Stimulated activated CD4-positive, alpha-beta T cell treated with anti-CD3 and anti-CD28 coated beads, Interleukin-4, amount 100 ng/mL, for 1 hour (primary cell): ENCODE measurements at places on chromosomes 7 and 10.

DNA sequence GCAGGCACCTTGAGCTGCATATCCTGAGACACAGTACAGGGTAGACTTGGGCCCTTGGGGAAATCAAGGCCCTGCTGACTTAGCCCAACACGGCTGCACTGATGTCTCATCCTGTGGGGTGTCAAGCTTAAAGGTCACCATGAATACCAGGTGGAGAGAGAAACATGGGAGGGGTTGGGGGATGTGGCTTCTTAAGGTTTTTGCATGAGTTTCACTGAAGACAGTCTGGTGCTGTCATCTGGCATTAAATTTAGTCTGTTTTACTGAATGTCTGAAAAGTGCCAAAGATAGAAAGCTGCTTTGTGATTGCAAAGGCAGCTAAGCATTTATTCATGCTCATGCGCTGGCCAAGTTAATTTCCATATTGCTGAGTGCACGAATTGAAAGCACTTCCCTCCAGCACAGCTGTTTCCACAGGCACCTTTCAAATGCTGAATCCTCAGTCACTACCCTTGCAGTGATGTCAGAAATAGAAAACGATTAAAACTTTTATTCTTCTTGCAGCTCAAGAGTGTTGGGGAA, 102.1 kb downstream of the OSBPL3 start:
- no peak for DNase-seq

GRCh38 chr7:98329100-98329790, 47.8 kb downstream of the BRI3 start:
- DNase-seq = no peak

GRCh38 chr7:9029681-9030530, 596.5 kb downstream of the NXPH1 start:
- no peak for DNase-seq

DNA sequence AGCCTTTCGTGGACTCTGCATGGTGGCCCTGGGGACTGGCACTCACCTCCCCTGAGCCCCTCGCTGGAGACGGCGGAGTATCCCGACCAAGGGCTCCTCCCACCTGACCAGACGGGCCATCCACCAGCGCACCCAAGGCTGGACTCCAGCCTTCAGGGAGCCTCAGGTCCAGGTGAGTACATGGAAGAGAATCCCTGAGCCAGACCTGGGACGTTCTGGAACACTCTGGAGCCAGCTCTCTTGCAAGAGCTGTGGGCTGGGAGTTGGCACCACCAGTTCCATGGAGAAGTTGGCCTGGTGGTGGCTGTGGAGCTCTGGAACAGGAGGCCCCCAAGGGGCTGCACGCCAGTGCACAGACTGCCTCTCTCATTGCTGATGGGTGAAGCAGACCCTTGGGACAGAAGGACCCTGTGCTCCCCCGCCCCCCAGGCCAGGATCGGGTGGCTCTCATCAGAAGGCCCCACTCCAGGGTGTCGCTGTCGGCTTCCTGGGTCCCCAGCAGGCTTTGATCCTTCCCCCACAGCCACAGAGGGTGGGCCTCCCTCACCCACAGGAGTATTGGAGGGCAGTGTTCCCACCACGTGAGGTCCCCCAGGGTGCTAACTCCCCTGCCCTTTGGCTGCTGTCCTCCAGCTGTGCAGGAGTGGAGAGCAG, 189.9 kb downstream of the EBF3 start:
- DNase-seq = no peak

GRCh38 chr7:132138817-132139216, 437.5 kb downstream of the PLXNA4 start:
- DNase-seq = no peak

GRCh38 chr10:3451516-3452172, 279.1 kb upstream of the PITRM1 start:
- no peak for DNase-seq

- no peak for DNase-seq
Measured at GRCh38 chr10:72783410-72783833, 91.5 kb downstream of the MCU start.

- no peak for DNase-seq
Measured at GRCh38 chr7:74002474-74003017, 25.4 kb upstream of the ELN start.

GRCh38 chr10:95499482-95499989, 61.6 kb downstream of the SORBS1 start:
- DNase-seq = no peak

DNA sequence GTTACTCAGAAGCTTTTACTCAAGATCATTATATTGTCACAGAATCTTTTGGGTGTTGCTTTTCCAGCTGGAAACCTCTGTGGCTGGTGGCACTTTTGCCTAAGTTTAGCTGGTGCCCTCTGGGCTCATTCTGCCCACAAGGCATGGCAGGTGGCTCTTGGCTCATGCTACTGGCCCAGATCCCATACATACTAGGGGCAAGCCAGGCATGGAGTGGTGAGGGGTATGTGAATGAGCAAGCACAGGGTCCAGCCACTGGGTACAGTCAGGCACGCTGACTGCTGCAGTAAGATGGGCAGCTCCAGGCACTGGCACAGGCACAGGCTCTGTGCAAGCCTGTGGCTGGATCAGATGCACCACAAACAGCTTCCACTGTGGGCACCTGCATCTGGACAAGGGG, 375.0 kb upstream of the SEMA3C start:
- DNase-seq = no peak

DNA sequence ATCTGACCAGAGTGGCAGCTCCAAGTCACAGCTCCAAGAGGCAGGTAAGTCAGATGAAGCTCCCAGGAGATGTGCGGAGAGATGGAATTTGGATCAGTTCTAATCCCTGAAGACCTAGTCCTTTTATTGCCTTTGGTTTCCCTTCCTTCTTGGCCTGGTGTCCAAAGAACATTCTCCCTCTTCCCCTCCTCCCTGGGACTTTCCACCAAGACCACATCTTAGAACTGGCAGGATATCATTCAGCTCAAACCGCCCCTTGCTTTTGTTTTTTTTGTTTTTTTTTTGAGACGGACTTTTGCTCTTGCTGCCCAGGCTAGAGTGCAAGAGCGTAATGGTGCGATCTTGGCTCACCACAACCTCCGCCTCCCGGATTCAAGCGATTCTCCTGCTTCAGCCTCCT, 190.8 kb downstream of the GFRA1 start:
- no peak for DNase-seq

DNA sequence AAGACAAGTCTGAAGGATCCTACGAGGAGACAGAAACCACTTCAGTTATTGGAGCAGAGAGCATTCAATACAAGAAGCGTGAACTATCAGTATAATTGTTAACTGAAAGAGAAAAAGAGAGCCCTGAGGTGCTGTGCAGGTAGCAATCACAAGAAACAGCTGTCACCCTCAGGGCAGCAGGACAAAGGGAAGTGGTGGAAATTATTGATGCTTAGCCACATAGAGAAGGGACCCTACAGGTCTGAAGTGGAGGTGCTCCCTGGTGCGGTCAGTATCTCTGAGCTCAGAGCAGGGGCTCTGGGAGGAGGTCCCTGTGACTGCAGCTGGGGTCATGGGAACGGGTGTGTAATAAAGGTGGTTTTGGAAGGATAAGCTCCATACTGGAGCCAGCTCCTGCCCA, 97.8 kb upstream of the KLF6 start:
- DNase-seq = no peak

GRCh38 chr10:87092376-87092860, 2.2 kb downstream of the GLUD1 start:
- DNase-seq = no peak

- DNase-seq = no peak
Measured at GRCh38 chr7:81810476-81811155, 40.8 kb upstream of the HGF start.

DNA sequence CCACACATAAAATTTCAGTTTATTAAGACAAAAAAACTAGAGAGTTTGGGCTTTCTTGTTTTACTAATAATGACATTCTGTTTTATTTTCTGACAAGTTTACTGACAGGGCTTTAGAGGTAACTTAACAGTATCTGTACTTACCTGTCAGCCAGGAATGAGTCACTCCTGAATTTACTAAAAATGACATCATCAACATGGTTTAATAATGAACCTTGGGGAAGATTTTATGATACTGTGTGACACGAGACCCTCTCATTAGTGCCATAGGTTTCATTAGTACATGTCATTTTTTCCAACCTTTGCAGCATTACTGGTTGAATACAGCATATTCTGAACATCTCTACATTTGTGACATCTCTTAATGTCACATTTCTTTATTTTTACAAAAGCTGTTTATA, 131.1 kb downstream of the KCND2 start:
- DNase-seq = no peak

- no peak for DNase-seq
Measured at GRCh38 chr10:133104068-133104962, 16.6 kb downstream of the ADGRA1 start.

GRCh38 chr10:38025283-38025682, 14.8 kb downstream of the ZNF33A start:
- DNase-seq = no peak

DNA sequence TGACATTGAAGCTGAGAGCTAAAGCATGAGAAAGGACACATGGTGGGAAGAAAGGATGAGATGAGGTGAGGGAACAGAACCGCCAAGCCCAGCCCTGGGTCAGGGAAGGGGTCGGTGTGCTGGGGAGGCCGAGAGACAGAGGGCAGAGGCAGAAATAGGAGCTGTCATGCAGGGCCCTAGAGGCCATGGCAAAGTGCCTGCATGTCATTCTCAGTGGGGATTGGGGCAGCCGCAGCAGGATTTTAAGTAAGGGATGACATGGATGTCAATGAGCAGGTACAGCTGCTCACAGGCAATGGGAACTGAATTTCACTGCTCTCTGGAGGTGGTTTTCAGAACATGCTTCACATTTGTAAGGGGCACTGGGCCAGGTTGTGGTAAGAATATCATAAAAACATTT, 227.4 kb downstream of the RAB11FIP2 start:
- DNase-seq = no peak

DNA sequence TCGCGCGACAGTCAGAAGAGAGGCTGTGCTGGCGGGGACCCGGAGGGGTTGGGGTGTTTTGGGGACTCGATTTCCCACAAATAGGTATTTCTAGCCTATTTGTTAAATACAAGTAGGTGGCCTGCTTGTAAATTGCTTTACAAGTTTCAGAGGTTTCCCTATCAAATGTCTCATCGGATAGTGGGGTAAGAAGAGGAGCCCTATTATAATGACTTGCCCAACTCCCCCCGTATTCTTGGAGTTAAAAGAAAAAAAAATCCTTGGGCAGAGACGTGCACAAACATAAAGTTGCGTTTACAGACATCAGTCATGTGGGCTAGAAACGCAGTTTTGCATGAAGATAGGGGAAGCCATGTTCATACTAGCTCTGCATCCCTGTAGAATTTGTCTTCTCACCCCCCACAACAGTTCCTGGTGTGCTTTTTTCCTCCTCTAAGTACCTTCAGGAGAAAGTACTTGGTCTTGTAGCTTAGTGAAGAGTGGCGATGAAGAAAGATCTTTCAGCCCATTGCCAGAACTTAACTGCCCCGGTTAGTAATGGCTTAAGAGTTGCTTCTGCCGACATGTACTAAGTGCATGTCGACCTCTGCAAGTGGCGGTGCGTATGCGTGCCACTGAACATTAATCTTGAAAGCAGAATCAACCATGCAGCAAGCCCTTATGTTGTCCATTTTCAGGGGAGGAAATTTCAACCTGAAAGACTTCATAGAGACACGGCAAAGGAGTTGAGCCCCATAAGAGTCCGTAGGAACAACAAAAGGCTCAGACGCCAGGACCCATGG, 832 bp upstream of the TIAL1 start:
- no peak for DNase-seq

DNA sequence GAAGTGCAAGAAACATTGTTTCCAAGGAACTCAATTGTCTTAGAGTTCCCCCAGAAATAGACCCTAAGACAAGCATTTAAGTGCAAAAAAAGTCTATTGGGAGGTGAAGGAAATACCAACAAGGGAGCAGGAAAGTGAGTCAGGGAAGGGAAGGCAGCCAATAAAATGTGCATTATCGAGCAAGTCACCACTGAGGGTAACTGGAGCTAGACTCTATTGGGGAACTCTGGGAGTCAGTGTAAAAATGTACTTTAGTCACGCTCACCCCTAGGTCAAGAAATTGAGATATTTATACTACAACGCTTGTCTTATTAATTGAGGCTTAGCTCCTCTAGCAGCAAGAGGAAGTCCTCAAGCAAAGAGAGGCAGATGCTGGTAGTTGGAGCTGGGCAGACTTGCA, 137.7 kb downstream of the RTKN2 start:
- no peak for DNase-seq

DNA sequence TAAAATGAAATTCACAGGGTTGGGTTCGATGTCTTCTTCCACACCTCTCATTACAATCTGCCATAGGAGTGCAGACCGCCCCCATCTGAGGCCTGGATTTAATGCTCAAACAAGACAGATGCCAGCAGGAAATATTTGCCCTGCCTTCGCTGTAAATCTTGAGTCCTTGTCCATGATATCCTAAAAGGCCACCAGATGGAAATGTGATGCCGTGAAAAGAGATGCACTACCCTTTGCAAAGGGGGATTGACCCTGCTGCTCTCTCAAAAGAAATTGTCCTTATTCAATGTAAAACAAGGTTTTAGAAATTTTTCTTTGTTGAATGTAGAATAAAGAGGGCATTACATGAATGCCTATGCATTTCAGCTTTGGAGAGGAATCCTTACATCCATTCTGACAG, 37.5 kb downstream of the AGAP4 start:
- no peak for DNase-seq

GRCh38 chr7:29463504-29464158, 100.0 kb upstream of the PRR15 start:
- DNase-seq = no peak

- DNase-seq = no peak
Measured at GRCh38 chr7:141550386-141551093, 670 bp upstream of the AGK start.

DNA sequence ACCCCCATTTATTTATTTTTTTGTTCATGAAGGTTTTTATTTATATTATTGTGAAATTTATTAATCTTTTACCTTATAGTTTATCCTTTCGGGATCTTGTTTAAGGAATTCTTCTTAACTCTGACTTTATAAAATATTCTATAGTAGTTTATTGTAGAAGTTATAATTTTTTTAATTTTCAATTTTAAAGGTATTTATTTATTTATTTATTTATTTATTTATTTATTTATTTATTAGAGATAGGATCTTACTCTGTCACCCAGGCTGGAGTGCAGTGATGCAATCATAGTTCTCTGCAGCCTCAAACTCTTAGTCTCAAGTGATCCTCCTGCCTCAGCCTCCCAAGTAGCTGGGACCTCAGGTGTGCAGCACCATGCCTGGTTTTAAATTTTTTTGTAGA, 56.0 kb downstream of the NRF1 start:
- no peak for DNase-seq

- no peak for DNase-seq
Measured at GRCh38 chr7:36191292-36191920, 38.4 kb downstream of the EEPD1 start.

DNA sequence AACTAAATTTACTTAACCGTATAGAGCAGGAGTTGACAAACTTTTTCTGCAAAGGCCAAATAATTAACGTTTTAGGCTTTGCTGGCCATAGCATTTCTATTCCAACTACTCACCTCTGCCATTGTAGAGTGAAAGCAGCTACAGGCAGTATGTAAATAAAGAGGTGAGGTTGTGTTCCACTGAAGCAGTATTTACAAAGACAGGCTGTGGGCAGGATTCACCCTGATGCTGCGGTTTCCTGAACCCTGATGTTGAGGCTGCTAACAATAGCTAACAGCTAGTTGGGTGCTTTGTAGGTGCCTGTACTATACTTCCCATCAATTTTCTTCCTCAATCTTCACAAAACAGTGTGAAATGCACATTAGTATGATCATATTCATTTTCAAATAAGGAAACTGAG, 47.0 kb upstream of the LAMB1 start:
- DNase-seq = no peak

GRCh38 chr10:58698777-58699356, 186.2 kb downstream of the BICC1 start:
- no peak for DNase-seq

GRCh38 chr7:71442492-71443190, 310.7 kb downstream of the GALNT17 start:
- no peak for DNase-seq
